ENCODE measurements at places on chromosomes 16 and 17. TPM values are rescaled to one million over a fixed set of nuclear protein-coding genes. Genes with fewer than 3 reads are reported as not detected.

GRCh38 chr17:69870751-69871199 is 204.2 kb upstream of the KCNJ16 start:
- peaks cover 28% of the 10 kb centered on the region for H3K4me1 ChIP-seq
- peak overlapping the region; percentile 84 for H3K27ac ChIP-seq
- no peaks in the 10 kb centered on the region for H3K36me3 ChIP-seq

- H3K36me3 ChIP-seq, result no peaks in the 10 kb centered on the region
- H3K4me1 ChIP-seq, result no peaks in the 10 kb centered on the region
- DNase-seq, result no peak
- H3K4me3 ChIP-seq, result no peak overlapping the region
- H3K27me3 ChIP-seq, result no peaks in the 10 kb centered on the region
- H3K27ac ChIP-seq, result no peak overlapping the region
These were observed 669.0 kb upstream of the RBFOX1 start for GRCh38 chr16:6663668-6664067.

- H3K27ac ChIP-seq, result no peak overlapping the region
- H3K36me3 ChIP-seq, result peaks cover 56% of the 10 kb centered on the region
- no peak for DNase-seq
These were observed 4.0 kb upstream of the CD68 start for GRCh38 chr17:7575481-7575883.

GRCh38 chr16:83744441-83744981 is 63.3 kb upstream of the HSBP1 start:
- no peaks in the 10 kb centered on the region for H3K27me3 ChIP-seq
- no peak for DNase-seq
- H3K36me3 ChIP-seq, result no peaks in the 10 kb centered on the region
- H3K27ac ChIP-seq, result no peak overlapping the region
- H3K4me1 ChIP-seq, result peaks cover 3% of the 10 kb centered on the region

DNA sequence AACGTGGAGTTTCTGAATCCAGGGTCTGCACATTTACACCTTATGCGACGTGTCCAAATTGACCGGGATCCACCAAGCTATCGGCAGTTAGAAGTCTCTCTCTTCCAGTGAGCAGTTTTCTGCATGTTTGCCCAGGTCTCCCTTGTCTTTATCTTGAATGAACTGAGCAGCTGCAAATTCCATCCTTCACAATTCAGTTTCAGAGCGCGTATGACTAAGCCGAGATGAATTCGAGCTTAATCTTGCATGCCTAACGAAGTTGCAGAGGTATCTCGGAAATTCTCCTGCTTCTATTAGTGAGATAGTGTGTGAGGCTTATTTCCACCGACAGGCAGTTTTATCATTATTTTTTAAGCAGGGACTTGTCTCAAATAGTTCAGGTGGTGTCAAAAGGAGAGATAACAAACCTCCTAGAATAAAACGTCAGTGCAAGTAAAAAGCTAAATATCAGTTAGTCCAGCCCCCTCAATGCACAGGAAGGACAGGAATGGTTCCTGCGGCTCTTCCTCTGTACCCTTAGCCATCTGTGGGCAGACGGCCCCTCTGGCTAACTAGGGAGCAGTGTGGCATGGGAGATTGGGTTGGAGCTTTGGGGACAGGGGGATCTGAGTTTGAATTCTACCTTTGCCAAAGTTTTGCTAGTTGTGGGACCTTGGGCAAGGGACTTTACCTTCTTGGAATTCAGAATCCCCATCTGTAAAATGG is 93.0 kb upstream of the GPR139 start:
- no peaks in the 10 kb centered on the region for H3K36me3 ChIP-seq
- no peaks in the 10 kb centered on the region for H3K27me3 ChIP-seq
- no peak overlapping the region for H3K27ac ChIP-seq
- H3K4me1 ChIP-seq, result no peaks in the 10 kb centered on the region
- no peak overlapping the region for H3K4me3 ChIP-seq

DNA sequence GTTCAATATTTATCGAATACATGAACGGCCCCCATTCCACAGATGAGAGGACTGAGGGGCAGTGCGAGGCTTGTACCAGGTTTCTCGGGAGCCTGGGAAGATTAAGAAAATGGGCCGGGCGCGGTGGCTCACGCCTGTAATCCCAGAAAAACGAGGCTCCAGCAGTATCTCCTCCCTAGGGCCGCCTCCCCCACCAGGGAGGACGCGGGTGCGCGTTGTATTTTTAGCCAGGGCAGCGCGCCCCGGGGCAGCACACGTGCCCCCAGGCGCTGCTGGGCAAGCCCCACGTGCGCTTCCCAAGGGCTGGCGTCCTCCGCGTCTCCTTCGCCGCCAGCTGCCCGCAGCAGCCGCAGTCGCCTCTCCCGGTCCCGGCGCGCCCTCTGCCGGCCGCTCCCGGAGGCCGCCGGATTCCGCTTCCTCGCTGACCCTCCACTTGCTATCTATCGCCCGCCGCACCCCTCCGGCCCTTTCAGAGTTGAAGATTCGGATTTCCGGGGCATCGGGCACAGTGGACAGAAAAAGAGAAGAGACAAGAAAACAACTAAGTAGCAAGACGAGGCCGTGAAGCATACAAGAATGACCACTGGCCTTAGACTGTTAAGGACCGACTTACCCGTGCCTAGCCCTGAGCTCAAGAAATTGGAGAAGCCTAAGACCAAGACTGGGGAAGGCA is 1.9 kb upstream of the YBX2 start:
- H3K27me3 ChIP-seq, result peaks cover 30% of the 10 kb centered on the region
- peak; percentile 44 for DNase-seq
- H3K4me1 ChIP-seq, result peaks cover 8% of the 10 kb centered on the region
- no peaks in the 10 kb centered on the region for H3K36me3 ChIP-seq
- H3K4me3 ChIP-seq, result no peak overlapping the region
- H3K27ac ChIP-seq, result no peak overlapping the region

- no peaks in the 10 kb centered on the region for H3K27me3 ChIP-seq
- H3K4me3 ChIP-seq, result no peak overlapping the region
- no peak for DNase-seq
- peaks cover 3% of the 10 kb centered on the region for H3K4me1 ChIP-seq
- H3K36me3 ChIP-seq, result no peaks in the 10 kb centered on the region
These were observed 148.4 kb downstream of the RPTOR start for GRCh38 chr17:80692931-80693467.

MMP2 gene
- total RNA-seq, result 1,246 TPM

YPEL3 gene
- 25.2 TPM for total RNA-seq

DNA sequence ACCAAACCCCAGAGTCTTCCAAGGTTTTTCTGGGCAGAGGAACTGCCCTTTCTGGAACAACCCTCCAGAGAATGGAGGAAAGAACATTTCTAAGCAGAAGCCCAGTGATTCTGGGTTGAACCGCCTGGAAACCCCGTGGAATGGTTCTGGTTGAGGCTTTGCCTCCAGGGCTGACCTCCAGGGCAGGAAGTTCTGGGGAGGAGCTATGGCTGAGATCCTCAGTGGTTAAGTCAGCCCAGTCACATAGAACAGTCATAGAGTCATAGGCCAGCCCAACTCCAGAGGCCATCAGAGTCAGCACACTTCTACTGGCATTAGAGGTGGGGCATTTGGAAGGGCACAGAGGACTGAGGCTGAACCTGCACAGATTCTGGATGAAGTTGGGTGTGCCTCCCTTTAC is 65.9 kb downstream of the SPACA3 start:
- no peak overlapping the region for H3K27ac ChIP-seq
- no peak overlapping the region for H3K4me3 ChIP-seq
- no peak for DNase-seq
- H3K36me3 ChIP-seq, result no peaks in the 10 kb centered on the region
- no peaks in the 10 kb centered on the region for H3K4me1 ChIP-seq
- H3K27me3 ChIP-seq, result peaks cover under 1% of the 10 kb centered on the region

GRCh38 chr16:4330277-4330874 is 14.5 kb downstream of the GLIS2 start:
- no peaks in the 10 kb centered on the region for H3K27me3 ChIP-seq
- H3K4me3 ChIP-seq, result no peak overlapping the region
- H3K27ac ChIP-seq, result no peak overlapping the region
- no peaks in the 10 kb centered on the region for H3K36me3 ChIP-seq
- peaks cover 15% of the 10 kb centered on the region for H3K4me1 ChIP-seq

TBC1D3D gene
- total RNA-seq, result 0.43 TPM

DNA sequence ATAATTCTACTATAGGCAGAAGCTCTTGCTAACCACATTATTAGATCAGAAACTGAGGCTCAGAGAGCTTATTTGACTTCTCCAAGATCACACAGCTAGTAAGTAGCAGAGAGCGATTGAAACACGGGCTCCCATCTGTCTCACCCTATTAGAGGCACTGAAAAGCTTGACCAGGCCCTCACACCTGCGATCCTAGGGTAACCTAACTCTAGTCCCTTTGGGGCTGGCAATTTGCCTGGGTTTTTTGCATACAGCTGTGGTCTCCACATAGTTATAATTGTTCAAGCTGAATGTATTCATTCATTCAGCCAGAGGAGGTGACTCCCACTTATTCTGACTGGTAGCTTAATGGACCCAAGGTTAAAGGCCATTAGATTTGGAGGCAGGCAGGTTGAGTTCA is 121.2 kb downstream of the ANKFN1 start:
- H3K36me3 ChIP-seq, result no peaks in the 10 kb centered on the region
- H3K27me3 ChIP-seq, result no peaks in the 10 kb centered on the region
- no peak overlapping the region for H3K27ac ChIP-seq
- H3K4me1 ChIP-seq, result no peaks in the 10 kb centered on the region
- no peak overlapping the region for H3K4me3 ChIP-seq

DNA sequence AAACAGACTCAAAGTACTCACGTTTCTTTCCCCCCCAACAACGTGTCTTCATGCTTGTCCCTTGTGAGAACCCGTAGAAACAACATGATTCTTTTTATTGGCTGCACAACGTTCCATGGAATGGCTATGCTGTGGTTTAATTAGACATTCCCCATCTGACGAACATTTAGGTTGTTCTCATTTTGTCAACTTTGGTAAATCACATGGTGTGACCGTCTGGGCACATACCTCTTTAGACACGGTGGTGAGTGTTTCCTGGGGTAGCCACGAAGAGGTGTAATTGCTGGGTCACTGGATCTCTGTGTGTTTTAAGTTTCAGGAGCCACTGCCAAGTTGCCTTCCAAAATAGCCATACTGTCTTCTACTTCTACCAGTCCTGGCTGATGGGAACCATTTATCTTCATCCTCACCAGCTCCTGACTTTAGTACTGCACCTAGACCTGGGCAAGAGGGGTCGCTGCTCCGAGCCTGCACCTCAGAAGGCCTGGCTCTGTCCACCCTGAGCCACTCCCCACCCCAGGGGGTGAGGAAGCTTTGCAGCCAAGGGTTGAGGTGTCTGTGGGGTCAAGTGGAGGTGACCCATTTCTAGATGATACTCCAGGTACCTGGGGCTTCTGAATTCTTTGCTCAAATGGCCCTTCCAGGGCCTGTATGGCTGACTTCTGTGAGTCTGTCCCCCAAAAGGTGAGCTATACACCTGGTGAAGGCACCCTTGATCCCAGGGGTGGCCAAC is 84.7 kb downstream of the IRX5 start:
- H3K36me3 ChIP-seq, result no peaks in the 10 kb centered on the region
- no peaks in the 10 kb centered on the region for H3K27me3 ChIP-seq
- no peak overlapping the region for H3K4me3 ChIP-seq

SOST gene
- not detected for total RNA-seq

TMEM88 gene
- 33.7 TPM for total RNA-seq

- no peak overlapping the region for H3K4me3 ChIP-seq
- H3K27me3 ChIP-seq, result no peaks in the 10 kb centered on the region
- DNase-seq, result no peak
- H3K27ac ChIP-seq, result no peak overlapping the region
- H3K4me1 ChIP-seq, result peaks cover 28% of the 10 kb centered on the region
These were observed 51.0 kb downstream of the CMIP start for GRCh38 chr16:81495321-81496234.

KRT23 gene
- not detected for total RNA-seq

PKMYT1 gene
- total RNA-seq, result 3.9 TPM

GRCh38 chr16:46613352-46613751 is 7.8 kb downstream of the SHCBP1 start:
- H3K4me1 ChIP-seq, result no peaks in the 10 kb centered on the region
- no peaks in the 10 kb centered on the region for H3K27me3 ChIP-seq
- H3K36me3 ChIP-seq, result peaks cover 27% of the 10 kb centered on the region

- no peak for DNase-seq
- H3K27ac ChIP-seq, result no peak overlapping the region
- H3K27me3 ChIP-seq, result no peaks in the 10 kb centered on the region
- H3K4me1 ChIP-seq, result peaks cover 34% of the 10 kb centered on the region
- no peaks in the 10 kb centered on the region for H3K36me3 ChIP-seq
- H3K4me3 ChIP-seq, result no peak overlapping the region
These were observed 12.4 kb downstream of the SOCS3 start for GRCh38 chr17:78347453-78347852.

HAS3 gene
- 1.7 TPM for total RNA-seq

GRCh38 chr16:79050063-79050462 is 550.5 kb downstream of the MAF start:
- H3K4me1 ChIP-seq, result no peaks in the 10 kb centered on the region
- no peak for DNase-seq
- H3K4me3 ChIP-seq, result no peak overlapping the region
- no peak overlapping the region for H3K27ac ChIP-seq
- no peaks in the 10 kb centered on the region for H3K36me3 ChIP-seq

- H3K36me3 ChIP-seq, result no peaks in the 10 kb centered on the region
- H3K27me3 ChIP-seq, result no peaks in the 10 kb centered on the region
- peaks cover 2% of the 10 kb centered on the region for H3K4me1 ChIP-seq
- peak; percentile 54 for DNase-seq
- H3K27ac ChIP-seq, result no peak overlapping the region
- H3K4me3 ChIP-seq, result no peak overlapping the region
These were observed 6.7 kb downstream of the RNF213 start for GRCh38 chr17:80267391-80267790.

DNA sequence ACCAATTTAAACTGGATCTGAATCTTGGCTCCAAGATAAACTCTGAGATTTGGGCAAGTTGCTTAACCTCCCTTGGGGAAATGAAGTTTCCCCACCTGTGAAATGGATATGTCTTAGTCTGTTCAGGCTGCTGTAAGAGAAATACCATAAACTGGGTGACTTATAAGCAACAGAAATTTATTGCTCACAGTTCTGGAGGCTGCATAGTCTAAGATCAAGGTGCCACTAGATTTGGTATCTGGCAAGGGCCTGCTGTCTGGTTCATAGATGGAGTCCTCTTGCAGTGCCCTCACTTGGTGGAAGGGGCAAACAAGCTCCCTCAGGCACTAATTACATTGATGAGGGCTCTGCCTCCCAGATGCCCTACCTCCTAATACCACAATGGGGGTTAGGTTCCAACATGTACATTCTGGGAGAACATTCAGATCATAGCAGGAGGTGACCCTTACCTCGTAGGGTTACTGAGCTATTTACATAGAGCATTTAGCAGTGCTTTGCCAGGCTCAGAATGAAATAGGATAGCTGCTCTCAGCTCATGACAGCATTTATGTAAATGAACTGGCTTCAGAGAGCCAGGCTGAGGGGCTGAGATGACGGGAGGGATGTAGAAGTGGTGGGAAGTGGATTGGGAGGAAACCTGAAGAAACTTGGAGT is 83.9 kb downstream of the SPECC1 start:
- peaks cover 21% of the 10 kb centered on the region for H3K4me1 ChIP-seq
- no peaks in the 10 kb centered on the region for H3K27me3 ChIP-seq
- no peaks in the 10 kb centered on the region for H3K36me3 ChIP-seq
- no peak overlapping the region for H3K27ac ChIP-seq
- no peak overlapping the region for H3K4me3 ChIP-seq

Data from astrocyte (in vitro differentiated cells and primary cell).